ENCODE measurements at places on chromosomes 3 and 15.

DNA sequence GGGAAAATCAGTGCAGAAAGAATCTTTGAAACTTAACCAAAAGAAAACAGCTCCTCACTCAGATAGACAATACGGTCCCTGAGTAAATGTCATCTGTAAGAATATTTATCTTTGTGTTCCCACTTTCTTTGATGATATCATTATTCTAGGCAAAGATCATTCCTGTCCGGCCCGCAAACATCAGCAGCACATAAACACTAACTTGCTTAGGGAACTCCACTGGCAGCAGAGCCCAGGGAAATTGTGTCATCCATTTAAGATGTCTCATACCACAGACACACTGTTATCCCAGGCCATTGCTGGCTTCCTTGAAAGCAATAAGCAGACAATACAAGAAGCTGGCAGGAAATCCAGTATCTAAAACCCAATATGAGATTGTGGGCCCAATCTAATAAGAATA, 20.1 kb upstream of the CD96 start:
- no peak for DNase-seq

DNA sequence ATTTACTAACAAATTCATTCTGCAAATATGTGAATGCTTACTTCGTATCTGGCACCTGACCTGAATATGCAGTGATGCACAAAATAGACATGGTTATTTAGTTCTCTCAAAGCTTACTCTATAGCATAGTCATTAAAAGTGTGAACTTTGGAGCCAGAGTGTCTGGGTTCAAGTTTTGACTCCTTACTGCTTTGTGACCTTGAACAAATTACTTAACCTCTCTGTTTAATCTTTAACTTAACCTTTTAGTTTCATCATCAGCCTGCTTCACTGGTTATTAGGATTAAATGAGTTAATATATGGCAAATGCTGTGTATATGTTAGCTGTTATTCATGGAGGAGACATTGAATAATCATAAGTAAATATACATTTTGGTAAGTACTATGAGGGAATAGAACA, 12.1 kb upstream of the MGA start:
- no peak for DNase-seq

DNA sequence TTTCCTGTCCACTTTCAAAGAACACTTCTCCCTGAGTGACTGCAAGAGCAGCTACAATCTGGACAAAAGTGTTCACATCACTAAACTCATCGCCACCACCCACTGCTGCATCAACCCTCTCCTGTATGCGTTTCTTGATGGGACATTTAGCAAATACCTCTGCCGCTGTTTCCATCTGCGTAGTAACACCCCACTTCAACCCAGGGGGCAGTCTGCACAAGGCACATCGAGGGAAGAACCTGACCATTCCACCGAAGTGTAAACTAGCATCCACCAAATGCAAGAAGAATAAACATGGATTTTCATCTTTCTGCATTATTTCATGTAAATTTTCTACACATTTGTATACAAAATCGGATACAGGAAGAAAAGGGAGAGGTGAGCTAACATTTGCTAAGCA, 1.8 kb downstream of the CCRL2 start:
- no peak for DNase-seq

DNA sequence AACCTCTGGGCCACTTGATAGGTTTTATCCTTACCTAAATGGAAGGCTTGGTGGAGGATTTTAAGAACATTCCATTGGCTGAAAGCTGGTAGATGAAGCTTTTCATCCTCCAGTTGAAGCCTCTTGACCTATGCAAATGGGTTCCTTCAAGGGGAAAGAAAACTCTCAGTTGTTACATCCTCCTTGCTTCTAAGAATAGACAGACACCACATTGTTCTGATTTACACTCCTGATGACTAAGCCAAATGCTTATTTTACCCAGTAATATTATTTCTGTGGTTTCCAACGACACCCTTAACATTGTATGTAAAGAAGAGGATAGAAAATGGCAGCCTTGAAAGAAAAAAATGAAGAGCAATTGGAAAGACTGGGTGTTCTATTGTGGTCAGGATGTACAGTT, 480.5 kb downstream of the OTOL1 start:
- DNase-seq, result no peak

DNA sequence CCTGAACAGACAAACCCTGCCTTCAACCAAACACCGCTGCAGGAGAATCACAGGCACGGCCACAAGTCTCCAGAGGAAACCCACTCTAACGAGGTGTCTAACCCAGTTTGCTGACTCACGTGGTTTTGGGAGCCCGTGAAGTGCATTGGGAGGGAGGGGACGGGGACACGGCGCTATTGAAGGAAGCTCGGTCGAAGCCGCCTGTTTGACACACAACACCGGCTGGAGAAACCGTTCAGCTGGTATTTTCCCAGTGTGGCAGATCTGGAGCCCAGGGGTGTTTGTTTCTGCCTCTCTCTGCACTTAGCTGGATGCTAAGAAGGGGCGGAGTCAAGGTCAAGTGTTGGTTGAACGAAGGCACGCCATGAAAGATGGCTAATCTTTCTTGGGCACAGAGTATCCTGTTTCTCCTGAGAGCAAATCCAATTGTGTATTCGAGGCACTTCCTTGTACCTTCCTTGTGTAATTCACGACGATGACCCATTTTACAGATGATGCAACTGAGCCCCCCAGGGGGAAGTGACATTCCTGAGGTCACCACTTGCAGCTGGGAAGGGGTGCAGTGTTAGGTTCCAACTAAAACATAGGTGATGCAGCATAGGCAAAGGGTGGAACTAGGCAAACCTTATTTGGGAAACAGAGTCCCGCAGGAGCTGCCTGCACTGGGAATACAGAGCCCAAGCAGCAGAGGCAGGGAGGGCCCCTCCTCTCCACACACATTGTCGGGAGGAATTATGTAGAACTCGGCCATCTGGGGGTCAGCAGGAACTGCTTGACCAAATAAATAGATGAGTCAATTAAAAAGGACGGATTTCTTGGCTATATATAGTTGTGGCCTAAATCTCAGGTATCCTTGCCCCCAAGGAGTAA, 22.5 kb downstream of the SLC6A6 start:
- no peak for DNase-seq

DNA sequence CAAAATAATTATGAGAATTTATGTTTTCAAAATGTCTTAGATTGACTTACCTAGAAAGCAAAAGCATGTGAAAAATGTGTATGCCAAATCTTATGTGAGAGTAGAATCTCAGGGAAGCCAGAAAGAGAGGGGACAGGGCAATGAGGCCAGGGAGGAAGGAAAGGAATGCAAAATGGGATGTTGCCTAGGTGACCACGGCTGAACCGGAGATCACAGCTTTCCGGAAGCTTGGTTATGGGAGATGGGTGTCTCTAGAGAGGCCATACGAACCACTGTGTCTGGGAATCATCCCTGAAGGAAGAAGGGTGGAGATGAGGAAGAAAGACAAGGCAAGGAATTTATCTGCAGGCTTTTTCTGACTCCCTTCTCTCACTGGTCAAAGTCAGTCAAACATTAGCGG, 76.0 kb downstream of the SUCLG2 start:
- no peak for DNase-seq

DNA sequence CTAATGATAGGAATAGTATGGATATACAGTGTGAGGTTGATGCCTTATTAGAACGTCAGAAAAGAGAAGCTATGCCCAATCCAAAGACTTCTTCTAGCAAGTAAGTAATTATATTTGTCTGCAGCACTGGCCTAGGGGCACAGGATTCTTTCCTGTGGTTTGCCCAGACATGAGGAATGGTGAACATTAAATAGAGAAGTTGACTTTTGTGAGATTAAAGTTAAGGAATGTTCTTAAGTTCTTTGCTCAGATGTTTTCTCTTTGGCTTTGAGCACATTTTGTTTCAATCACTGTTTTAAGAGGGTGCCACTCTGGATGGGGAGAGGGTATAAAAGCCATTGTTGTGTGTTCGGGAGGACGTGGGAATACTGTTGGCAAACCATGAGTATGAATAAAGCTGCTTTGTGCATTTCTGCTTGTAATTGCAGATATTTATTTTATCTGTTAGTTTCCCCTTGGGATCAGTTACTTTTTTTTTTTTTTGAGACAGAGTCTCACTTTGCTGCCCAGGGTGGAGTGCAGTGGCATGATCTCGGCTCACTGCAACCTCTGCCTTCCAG, 8.3 kb downstream of the KIF23 start:
- DNase-seq, result no peak

DNA sequence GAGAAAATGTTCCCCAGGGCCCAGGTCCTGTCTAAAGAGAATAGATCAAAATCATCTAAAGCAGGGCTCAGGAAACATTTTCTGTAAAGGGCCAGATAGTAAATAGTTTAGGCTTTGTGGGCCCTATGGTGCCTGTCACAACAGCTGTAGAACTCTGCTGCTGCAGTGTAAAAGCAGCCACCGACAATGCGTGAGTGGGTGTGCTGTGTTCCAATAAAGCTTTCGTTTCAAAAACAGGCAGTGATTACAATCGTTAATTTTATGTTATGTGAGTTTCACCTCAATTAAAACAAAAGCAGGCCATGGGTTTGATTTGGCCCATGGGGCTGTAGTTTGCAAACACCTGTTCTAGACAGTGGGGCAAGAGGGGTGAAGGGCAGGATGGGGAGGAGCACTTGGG, 12.5 kb upstream of the HEG1 start:
- no peak for DNase-seq

Measured in stimulated activated CD4-positive, alpha-beta T cell treated with anti-CD3 and anti-CD28 coated beads, TNF-alpha, amount 100 ng/mL, for 48 hours (primary cell).